ENCODE measurements at places on chromosomes 5 and 9.

GRCh38 chr9:3920604-3921582, 379.0 kb downstream of the GLIS3 start:
- no peak for DNase-seq

DNA sequence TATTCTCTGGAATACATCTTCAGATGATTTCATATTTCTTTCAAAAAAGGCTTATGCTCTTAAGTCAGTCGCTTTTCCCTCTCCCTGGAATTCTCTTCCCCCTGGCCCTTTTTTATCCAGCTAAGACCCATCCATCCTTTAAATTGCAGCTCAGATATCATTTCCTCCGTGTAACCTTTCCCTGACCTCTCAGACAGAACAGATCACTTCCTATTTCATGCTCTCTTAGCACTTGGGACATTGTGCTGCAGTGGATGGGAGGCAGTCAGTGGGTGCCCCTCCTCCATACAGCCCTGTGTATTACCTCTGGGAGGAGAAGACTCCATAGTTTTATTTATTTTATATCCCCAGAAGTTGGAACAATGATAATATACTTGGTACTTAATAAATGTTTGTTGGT, 423.4 kb downstream of the ISL1 start:
- DNase-seq: no peak

- DNase-seq: no peak
Measured at GRCh38 chr5:101425339-101425859, 522.3 kb upstream of the ST8SIA4 start.

GRCh38 chr9:85858056-85858750, 82.7 kb upstream of the NAA35 start:
- no peak for DNase-seq

GRCh38 chr5:173772384-173773059, 115.6 kb upstream of the CPEB4 start:
- DNase-seq: peak; percentile 76

- no peak for DNase-seq
Measured at GRCh38 chr5:6376974-6377520, 1.3 kb downstream of the MED10 start.

Measured in cerebellum (tissue), 4 donors.